Ovary (tissue), 10 donors: ENCODE measurements at places on chromosomes 5 and 9. TPM values are rescaled to one million over a fixed set of nuclear protein-coding genes. Genes with fewer than 3 reads are reported as not detected.

- DNase-seq: peak; percentile 80
These were observed 54.5 kb downstream of the ZNF366 start for GRCh38 chr5:72452515-72453245.

GRCh38 chr5:126568206-126568755 is 26.7 kb downstream of the ALDH7A1 start:
- no peak for DNase-seq

Gene SLC36A3
- total RNA-seq: not detected

GRCh38 chr5:126998201-126998631 is 32.1 kb downstream of the MARCHF3 start:
- DNase-seq: no peak

- DNase-seq: no peak
These were observed 131.9 kb downstream of the UGCG start for GRCh38 chr9:112028242-112029221.

DNA sequence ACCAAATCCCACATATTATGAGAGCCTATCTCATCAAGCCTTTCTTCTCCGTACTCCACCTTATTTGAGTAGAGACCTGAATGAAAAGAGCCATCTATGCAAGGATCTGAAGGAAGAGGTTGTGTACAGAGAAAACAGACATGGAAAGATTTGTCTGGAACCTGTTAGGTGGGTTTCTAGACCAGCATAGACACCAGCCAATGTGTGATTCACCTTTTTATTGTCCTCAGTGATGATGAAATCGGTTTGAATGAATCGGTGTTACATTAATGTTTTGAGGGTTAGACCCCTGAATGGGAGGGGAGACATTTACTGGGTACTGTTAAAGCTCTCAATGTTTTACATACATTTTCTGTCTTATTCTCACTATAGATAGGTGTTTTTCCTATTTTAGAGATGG is 223.6 kb downstream of the NMUR2 start:
- no peak for DNase-seq

DNA sequence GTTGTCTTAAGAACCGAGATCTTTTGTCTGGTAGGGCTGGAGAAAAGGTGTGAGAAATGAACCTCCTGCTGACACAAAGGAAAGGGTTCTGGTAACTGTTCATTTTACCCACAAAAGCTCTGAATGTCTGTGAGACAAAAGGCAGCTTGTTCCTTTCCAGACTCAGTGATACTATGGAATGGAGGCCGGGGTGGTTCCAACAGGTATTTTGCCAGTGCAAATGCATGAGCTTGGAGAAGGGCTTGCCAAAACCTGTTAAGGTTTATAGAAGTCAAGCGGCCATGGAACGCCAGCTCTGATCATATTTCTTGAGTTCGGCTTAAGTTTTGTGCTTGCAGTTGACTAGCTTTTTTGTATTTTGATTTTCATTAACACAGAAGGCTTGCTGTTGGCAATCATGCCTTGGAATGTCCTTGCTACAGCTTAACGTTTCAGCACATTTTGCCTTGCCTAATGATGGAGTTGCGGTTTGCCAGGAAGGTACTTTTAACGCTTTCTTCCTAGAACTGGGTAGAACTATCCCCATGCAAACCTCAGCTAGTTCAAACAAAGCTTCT is 328.6 kb downstream of the PIK3R1 start:
- DNase-seq: no peak

Gene KCNV2
- not detected for total RNA-seq

- no peak for DNase-seq
These were observed 128.8 kb upstream of the FBXL7 start for GRCh38 chr5:15371184-15371583.

Gene PDE8B
- total RNA-seq: 12.9 TPM

DNA sequence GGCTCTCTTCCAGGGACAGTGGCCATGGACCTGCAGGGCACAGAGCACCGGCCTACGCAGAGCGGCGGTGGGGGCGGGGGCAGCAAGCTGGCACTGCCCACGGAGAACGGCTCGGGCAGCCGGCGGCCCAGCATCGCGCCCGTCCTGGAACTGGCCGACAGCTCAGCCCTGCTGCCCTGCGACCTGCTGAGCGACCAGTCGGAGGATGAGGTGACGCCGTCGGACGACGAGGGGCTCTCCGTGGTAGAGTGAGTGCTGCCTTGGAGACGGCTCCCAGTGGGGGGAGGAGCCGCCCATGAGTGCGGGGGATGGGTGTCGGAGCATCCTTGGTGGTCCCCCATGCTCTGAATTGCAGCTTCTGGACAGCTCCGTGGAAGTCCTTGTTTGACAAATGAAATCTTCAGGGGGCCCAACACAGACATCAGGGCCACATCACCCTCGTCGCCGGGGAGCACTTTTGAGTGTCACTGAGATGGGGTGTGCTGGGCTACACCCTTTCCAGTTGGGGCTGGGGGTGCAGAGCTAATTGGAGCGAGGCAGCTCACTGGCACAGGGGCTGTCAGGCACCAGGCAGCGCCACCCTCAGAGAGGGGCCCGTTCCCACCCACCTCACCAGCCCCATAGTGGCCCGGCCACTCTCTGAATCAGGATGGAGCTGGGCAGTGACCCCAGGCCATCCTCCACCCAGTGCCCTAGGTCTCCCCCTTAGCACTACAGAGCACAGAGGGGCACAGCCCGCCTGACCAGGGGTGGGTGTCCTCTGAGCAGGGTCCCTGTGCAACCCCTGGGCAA is 70.9 kb downstream of the KCNT1 start:
- no peak for DNase-seq

DNA sequence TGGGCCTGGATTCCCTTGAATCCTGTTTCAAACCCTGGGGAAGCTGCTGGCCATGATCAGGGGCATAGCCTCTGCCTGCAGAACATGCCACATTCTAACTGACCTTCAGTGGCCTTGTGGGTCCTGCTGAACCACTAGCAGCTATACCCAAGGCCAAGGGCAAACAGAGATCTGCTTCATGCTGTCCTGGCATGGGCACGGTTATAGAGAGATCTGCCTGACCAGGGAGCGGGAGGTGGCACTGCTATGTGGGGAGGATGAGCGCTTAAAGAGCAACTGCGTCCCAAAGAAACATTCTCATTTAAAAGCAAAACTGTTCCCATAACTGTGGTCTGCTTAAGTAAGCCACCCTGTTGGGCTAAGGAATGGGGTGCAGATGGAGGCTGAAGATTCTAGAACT is 36.5 kb upstream of the SYNPO start:
- no peak for DNase-seq

DNA sequence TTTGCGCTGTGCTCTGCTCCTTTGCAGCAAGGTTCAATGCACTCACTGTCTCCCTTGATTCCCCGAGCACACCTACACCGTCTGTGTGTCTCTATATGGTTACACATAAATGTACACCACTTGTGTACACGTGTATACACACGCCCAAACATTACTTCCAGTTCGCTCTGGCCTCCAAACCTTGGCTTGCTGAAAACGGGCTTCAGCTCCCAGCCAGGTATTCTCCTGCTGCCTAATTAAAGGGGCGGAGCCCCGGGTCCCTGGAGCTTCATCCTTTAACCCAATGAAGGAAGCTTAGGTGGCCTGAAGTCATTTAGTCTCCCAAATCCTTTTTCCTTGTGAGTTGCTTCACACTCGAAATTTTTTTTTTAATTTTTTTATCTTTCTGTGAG is 4.6 kb downstream of the ISL1 start:
- DNase-seq: no peak

- no peak for DNase-seq
These were observed 103.9 kb upstream of the DMRT1 start for GRCh38 chr9:737400-738120.

Gene CTXN3
- total RNA-seq: not detected

GRCh38 chr9:93613174-93613573 is 36.8 kb downstream of the PHF2 start:
- no peak for DNase-seq
